ENCODE measurements at places on chromosomes 11 and 22.

GRCh38 chr11:97909614-97910399 lies 1110.9 kb upstream of the CNTN5 start:
- no peak for DNase-seq

DNA sequence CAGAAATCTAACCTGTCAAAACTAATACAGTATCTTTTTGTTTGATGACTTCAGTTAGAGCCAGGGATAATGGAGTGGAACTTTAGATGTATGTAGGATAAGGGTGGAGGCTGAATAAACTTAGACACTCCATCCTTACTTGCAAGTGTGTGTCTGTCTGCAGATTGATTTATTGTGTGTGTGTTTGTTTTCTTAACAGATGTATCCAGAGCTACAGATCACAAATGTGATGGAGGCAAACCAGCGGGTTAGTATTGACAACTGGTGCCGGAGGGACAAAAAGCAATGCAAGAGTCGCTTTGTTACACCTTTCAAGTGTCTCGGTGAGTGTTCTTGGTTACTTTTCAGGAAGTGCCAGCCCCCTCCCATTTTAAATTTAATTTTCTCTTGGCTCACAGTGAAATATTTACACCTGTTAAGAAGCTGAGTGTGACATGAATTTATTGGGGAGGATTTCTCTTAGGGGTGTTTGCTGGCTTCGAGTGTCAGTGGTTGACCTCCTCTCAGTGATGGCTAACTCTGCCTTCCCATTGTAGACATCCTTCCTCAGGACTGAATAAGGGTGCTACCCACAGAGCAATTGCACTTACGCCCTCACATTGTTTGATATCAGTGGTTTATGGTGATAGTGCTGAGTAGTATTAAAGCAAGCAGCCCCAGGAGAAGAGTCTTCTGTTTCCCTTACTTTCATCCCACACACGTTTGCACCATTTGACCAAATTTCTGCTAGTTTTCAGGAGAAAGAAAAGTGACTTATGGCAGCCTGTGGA lies 40.8 kb downstream of the APLP2 start:
- DNase-seq = no peak

DNA sequence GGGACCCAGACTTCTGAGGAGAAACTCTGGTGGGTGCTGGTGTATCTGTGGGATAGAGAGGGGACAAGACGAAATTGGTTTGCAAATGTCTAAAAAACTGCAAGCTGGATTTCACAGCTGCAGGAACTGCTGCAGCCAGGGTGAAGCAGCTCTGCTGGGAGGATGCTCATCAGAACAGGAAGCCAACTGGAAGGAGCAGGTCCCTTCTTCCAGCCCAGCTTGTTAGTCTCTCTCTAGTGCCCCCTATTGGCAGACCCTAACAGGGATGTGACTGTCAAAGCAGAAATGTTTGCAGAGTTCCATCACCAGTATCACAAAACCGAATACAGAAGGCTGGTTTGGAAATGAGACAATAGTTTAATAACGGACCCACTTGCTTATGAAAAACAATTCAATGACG lies 74.8 kb upstream of the SLC22A12 start:
- DNase-seq = no peak

DNA sequence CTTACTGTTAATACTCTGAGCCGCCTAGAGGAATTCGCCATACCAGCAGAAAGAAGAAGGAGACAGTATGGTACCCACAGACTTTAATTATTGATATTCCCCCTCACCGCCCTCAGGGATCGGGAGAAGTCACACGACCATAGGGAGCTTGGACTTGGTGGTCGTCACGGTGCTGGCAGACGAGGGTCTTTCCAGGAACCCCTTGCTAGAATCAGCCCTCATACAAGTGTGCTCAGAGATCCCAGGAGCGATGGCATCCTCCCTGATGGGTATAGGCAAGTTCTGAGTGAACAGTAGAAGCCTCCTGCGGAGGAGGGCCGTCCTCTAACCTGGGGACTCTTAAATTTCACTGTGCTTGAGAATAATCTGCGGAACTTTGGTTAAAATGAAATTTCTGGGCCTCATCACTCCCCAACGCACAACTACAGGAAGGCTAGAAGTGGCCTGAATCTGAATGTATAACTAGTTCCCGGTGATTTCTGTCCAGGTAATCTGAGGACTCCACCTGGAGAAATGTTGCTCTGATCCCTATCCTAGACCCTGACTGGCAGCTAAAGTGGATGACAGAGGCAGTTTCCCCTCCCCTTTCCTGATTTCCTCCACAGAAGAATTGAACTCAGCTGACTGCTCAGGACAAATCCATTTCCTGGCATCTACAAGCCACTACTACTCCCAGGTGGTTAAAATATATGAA lies 4.5 kb downstream of the VSIG2 start:
- no peak for DNase-seq

DNA sequence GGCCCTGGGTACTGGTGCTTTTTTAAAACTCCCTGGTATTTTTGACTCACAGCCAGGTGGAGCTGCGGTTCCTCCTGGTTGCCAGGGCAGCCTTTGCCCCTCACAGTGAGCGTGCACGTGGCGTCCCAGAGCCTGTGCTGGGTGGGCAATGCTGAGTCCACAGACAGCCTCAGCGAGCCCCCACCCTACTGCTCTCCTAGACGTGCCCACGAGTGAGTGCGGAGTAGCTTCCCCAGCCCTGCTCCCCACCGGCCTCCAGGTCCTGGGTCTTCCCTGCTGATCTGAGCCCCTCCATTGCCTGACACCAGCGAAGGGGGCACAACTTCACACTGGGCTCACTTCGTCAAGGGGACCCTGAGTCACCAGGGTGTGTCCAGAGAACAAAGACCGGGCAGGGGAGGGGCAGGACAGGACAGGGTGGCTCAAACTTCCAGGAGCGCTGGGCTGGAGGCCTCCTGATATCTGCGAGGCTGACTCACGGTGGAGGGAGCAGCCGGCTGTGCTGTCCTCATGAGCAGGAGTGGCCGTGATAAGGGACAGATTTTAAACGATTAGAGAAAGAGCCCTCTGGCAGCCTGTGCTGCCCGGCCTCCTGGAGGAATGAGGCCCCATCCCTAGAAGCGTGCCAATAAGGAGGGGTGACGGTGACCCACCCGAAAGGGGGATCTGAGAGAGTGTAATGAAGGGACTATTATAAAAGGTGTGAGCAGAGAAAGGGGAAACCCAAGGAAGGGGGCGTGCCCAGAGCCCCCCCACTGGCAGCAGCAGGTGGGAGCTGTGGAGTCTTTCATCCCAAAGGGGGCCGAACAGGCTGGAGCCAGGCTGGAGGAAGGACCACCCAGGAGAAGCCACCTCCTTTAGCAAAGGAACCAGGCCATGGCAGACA lies 129.3 kb upstream of the FGF3 start:
- no peak for DNase-seq

DNA sequence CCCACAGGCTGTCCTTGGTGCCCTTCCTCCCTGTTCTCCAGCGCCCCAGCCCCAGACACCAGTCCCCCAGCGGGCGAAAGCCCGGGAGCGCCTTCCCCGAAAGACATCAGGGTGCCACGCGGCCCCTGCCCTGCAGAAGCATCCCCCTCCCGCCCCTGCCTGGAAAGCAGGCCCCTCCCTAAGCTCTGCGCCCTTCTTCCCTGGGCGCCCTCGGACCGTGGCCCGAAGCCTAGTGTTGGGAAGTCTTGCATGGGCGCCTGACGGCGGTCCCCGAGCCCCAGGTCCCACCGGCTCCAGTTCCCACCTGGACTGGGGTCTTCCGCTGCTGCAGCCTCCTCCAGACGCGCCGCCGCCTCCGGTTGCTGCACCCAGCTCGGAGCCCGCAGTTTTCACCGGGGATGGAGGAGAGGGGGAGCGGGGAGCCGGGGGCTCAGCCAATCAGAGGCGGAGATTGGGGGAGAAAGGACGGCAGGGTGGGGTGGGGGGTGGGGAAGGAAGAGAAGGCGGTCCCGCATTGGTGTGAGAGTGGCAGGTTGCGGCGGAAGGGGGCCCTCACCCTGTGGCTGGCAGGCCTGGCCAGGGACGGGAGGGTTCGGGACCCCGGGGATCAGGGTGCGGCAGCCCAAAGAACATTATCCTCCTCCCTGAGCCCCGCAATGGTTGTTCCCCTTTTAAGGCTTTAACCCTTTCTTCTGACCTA lies at the start of gene THY1:
Gene THY1, minus strand, starts transcription at position 364 of the 700 bp plus-strand sequence. CDS start 2,267 bp downstream, outside the sequence.
- DNase-seq = no peak

- DNase-seq = no peak
Measured at GRCh38 chr11:108512708-108513107, 14.5 kb upstream of the POGLUT3 start.

GRCh38 chr11:19963697-19964387 lies 196.4 kb downstream of the DBX1 start:
- no peak for DNase-seq

DNA sequence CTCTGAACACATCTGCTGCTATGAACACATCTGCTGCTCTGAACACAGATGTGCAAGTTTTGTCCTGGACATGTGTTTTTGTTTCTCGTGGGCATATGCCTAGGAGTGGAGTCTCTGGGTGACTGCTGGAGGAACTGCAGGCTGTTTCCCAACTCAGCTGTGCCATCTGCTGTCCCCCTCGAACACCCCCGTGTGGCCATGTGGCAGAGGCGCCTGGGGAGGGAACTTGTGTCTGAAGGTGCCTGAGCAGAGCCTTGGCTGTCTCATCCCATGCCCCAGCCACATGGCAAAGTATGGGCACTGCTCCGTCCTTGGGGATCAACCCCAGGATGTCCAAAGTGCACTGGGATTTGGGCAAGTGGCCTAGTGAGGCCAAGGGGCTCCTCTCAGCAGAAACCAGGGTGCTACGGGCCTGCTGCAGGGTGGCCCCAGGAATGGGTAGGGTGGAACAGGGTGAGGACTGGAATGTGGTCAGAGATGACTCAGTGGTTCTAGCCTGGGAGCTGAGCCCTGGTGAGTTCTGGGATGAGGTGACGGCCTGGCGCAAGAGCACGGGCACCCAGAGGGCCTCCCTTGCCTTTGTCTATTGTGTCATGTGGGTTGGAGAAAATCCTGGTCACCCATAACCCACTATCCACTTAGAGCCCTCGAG lies 14.7 kb downstream of the GATD1 start:
- DNase-seq = peak; percentile 19

GRCh38 chr11:47160753-47161133 lies 15.9 kb downstream of the ARFGAP2 start:
- no peak for DNase-seq

GRCh38 chr11:68904248-68904847 lies 657 bp downstream of the IGHMBP2 start:
- no peak for DNase-seq

- no peak for DNase-seq
Measured at GRCh38 chr11:44595964-44596381, 30.5 kb downstream of the CD82 start.
